Mucosa of descending colon (tissue), 3 donors: ENCODE measurements at places on chromosomes 2 and 18. TPM values are rescaled to one million over a fixed set of nuclear protein-coding genes. Genes with fewer than 3 reads are reported as not detected.

The IL36A gene
- total RNA-seq: not detected

The CRYGC gene
- total RNA-seq: not detected

The QPCT gene
- 4.3 TPM for total RNA-seq

The TRABD2A gene
- total RNA-seq: 40.2 TPM

The C2orf92 gene
- 12.5 TPM for total RNA-seq

The SP100 gene
- 101 TPM for total RNA-seq

The ALLC gene
- total RNA-seq: not detected

GRCh38 chr2:159176555-159176954 is 109.9 kb downstream of the WDSUB1 start:
- DNase-seq: no peak

- DNase-seq: no peak
These were observed 92.0 kb downstream of the USP40 start for GRCh38 chr2:233474308-233475160.

- DNase-seq: no peak
These were observed 50.8 kb downstream of the EPG5 start for GRCh38 chr18:45916302-45916701.

- no peak for DNase-seq
These were observed 41.9 kb downstream of the PRKD3 start for GRCh38 chr2:37282746-37283145.

- no peak for DNase-seq
These were observed 334.7 kb upstream of the GULP1 start for GRCh38 chr2:187956906-187957534.

GRCh38 chr2:1488851-1489250 is 75.6 kb downstream of the TPO start:
- DNase-seq: no peak

DNA sequence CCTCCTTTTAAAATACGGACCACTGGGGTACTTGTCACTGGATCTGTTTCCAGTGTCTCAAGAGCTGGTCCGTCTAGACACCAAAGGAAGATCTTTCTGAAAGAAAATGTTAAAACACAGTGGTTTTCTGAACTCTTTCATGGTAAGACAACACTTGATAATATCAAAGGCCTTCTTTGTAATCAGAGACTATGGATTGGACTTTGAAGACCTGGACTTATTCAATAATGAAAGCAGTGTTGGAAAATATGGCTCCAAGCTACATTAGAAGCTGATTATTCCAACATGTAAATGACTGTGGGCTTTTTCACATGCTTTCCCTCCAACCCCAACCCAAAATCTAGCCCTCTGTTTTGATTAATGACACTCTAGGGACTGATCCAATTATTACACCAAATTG is 329.4 kb upstream of the LYPD1 start:
- no peak for DNase-seq

DNA sequence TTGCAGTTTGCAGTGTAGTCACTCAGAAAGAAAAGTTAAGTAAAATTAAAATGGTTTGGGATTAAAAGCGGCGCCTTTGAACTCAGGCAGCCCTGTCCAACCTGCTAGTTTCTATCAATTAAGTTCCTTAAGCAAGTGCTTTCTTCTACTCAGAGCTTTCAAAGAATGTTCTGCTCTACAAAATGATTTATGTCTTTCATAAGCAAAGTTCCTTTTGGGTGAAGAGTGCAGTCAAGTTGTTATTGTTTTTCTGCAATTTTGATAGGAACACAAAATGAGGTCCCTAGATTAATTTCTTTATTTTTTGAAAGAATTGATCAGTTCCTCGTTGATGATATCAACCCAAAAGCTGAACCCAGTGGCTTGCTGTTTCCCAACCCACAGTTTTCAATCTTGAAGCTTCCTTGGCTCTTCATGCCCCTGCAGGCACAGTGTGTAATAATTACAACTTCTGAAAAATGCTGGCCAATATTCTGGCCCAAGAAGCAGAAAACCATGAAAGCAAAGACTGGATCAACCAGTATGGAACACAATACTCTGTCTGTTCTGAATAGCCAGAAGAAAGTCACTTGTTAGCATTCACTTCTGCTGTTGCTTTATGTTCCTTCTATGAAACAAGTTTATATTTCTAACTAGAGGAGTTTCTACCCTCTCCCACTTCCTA is 89.1 kb downstream of the TGIF1 start:
- DNase-seq: no peak

GRCh38 chr2:156004459-156004858 is 328.1 kb downstream of the NR4A2 start:
- no peak for DNase-seq

GRCh38 chr2:223995569-223995968 is 38.3 kb downstream of the MRPL44 start:
- DNase-seq: no peak

DNA sequence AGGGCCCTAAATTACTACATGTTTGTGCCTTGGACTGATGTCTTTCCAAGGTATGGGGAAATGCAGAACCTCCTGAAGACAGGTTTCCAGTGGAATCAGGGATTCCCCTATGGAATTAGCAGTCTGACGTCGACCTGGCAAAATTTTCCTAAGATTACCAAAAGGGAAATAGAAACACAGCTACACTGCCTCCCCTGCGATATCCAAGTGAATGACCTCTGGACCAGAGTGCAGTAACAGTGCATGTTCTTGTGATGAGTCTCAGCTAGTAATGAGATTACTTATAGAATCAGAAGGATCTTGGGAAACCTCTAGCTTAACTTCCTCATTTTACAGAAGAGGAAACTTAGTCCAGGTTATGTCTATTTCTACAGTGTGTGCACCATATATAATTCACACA is 21.3 kb upstream of the CHST9 start:
- no peak for DNase-seq

DNA sequence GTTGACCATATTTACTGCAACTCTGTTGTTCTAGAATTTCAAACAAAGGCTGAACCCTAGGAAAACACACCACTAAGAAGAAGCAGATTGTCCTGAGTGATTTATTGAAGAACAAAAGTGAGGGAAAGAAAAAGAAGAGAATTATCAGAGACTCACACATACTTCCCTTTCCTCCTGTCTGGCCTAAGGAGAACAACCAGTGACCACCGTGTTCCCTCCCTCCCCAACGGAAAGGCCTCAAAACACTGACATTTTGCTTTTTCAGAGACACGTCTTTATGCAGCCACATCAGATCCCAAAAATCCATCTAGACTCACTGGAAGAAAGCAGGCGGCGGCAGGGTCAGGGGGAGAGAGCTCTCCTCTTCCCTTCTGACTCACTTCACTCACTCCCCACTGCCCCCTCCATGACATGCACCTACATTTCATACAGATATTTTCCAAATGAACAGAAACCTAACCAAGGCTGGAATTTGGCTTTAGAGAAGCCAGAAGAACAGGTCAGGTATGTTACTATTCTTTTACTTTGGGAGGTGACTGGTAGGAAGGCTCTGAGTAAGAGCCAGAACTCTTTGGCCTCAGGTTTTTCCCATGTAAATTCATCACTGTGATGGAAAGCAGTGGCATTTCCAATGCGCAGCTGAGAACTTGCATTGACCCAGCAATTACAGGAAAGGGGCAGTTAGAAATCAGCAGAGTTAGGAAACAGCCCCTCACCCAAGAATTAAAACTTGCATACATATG is 169.9 kb downstream of the BCL11A start:
- no peak for DNase-seq
